ENCODE measurements at places on chromosomes 7 and 10.

DNA sequence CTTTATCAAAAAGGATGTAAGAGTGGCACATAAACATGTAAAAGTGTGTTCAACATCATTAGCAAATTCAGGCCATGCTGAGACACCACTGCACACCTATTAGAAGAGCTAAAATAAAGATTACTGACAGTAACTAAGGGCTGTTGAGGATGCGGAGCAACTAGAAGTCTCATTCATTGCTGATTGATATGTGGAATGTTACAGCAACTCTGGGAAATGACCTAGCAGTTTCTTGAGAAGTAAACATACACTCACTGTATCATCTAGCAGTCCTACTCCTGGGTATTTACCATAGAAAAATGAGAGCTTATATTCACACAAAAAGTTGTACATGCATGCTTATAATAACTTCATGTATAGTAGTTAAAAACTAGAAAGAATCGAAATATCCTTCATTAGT, 77.3 kb downstream of the CCSER2 start:
- DNase-seq, result no peak

GRCh38 chr10:1419796-1420610, 317.3 kb downstream of the ADARB2 start:
- DNase-seq, result no peak

GRCh38 chr7:84900215-84900614, 286.6 kb downstream of the SEMA3D start:
- DNase-seq, result no peak

- DNase-seq, result no peak
These were observed 99.4 kb downstream of the EBF3 start for GRCh38 chr10:129864601-129865126.

Measured in stimulated activated CD4-positive, alpha-beta T cell treated with anti-CD3 and anti-CD28 coated beads, Interleukin-4, amount 100 ng/mL, for 4 hours (primary cell).